ENCODE measurements at places on chromosomes 13 and 19.
A peak's percentile ranks its signal among the peaks of the same experiment; 100 is the strongest.

DNA sequence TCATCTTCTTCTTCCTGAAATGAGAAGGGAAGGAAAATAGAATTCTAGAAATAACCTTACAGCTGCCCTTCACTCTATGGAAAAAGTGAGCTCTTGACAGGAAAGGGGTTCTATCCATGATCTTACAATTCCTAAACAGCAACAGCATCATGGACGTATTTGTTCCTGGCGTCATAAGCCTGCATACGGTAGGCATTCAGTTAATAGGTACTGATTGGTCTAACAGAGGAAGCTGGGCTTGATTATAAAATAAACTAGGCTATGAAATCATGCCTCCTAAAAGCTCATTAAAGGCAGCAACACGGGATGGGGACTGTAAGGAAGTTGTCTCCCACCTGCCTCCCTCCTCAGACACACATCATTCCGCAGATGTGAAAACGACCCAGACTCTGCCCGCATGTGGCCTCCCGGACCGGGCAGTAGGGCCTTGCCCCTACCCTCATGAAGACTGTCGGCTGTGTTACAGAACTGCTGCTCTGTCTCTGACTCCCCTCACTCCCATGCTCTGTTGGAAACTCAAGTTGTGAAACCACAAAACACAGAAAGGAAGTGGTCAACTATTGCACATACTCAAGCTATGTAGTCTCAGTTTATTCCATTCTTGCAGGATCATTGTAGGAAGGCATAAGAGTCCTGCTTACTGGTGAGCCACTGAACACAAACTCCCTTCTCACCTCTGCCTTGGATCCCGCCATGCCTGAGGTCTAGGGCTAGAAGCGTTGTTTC lies 129.8 kb downstream of the DLEU7 start:
- no peak for DNase-seq

DNA sequence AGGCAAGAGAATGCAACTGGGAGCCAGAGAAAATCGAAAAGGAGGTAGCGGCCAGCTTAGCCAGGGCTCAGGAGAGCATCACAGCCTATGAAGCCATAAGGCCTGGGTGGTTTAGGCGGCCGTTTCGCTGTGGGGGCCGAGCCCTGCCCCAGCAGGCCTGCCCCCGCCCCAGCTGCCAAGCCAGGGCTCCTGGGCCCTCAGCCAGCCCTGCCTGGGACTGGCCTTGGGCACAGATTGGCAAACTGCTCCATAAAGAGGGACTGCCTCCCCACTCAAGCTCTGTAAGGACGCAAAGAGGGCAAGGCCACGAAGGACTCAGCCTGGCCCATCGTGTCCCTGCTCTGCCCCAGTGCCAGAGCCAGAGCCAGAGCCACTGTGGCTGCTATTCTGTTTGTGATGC lies 10.2 kb downstream of the ZNF653 start:
- DNase-seq = no peak

GRCh38 chr13:41408746-41409145 lies 48.6 kb upstream of the RGCC start:
- no peak for DNase-seq

- DNase-seq = no peak
Measured at GRCh38 chr13:25190771-25191170, 18.7 kb upstream of the AMER2 start.

- no peak for DNase-seq
Measured at GRCh38 chr19:41616792-41617621, 9.9 kb downstream of the CEACAM4 start.

GRCh38 chr13:75579529-75579928 lies 29.9 kb downstream of the UCHL3 start:
- DNase-seq = no peak

DNA sequence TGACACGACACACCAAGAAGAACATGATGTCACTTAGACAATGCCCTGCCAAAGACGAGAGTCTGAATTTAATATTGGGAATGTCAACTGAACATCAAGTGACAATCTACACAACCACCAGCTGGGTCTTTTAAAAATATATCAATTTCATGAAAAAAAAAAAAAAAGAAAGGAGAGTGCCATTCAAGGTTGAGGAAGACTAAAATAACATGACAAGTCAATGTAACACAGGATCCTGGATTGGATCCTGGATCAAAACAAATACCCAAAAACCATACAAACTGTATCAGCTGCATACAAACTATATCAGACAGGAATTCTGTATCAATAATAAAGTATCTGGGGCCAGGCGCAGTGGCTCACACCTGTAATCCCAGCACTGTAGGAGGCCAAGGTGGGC lies 4.7 kb downstream of the ZNF329 start:
- DNase-seq = no peak

GRCh38 chr19:13302526-13303270 lies 152.5 kb downstream of the IER2 start:
- no peak for DNase-seq

GRCh38 chr13:27556109-27556508 lies 64.2 kb downstream of the LNX2 start:
- DNase-seq = no peak

- no peak for DNase-seq
Measured at GRCh38 chr13:99859178-99860177, 112.1 kb downstream of the ZIC5 start.

DNA sequence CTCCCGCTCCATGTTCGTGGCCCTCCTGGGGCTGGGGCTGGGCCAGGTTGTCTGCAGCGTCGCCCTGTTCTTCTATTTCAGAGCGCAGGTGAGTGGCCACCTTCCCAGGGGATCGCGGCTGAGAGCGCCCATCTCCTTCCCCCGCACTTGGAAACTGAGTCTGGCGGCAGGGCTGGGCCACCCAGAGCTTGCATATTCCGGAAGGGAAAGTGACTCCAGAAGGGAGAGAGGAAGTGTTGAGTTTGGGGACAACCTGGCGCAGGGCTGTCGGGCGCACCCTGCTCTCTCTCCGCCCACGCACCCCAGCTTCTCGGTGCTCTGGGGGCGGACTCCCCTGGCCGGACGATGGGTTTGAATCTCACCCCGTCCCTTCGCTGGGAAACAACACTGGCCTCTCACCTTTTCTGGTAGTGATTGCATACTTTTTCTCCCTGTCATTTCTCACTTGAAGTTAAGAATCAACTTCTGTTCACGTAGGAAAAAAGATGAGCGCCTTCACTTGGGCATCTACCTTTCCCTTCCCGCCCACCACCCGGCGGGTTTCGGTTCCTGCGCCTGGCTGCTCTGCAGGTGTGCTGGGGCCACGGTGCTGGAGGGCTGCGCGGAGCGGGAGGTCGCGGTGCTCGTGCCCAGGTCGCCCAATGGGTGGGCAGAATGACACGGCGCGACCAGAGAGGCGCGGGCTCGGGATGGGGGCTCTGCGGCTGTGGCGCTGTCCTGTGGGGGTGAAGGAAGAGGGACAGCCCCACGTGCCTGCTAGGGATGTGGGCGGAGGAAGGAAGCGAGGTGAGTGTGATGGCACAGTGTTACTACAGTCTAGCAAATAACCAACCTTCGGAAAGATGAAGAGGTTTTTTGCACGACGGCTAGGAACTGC lies 721 bp downstream of the TNFSF11 start:
- peak; percentile 27 for DNase-seq

DNA sequence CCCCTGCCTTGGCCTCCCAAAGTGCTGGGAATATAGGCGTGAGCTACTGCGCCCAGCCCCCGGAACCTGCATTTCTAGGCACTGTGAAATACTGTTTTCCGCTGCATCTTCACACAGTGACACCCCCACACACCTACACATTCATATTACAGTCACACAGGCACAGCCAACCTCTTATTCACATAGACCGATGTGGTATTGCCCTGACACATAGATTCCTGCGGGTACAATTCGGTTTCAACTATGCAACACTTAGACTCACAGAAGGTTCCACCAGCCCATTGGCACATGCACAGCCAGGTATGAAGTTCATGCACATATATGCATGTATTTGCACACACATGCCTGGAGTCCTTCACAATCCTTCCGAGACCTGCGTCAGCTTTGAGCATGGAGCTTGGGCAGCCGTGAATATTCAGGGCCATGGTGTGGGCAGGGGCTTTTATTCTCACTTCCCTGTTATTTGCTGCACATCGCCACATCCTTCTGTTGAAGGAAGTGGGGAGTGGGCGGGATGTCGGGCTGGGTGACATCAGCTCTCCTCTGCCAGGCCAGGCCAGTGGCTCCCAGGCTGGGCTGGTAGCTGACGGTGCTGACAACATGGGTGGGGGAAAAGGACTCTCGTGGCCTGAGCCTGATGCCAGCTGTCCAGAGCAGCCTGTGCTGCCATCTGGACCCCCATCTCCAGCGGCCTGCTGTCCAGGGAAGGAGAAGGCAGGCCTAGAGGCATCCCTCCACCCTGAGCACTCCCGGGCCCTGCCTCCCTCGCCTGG lies 5.4 kb upstream of the CDC37 start:
- DNase-seq = no peak

DNA sequence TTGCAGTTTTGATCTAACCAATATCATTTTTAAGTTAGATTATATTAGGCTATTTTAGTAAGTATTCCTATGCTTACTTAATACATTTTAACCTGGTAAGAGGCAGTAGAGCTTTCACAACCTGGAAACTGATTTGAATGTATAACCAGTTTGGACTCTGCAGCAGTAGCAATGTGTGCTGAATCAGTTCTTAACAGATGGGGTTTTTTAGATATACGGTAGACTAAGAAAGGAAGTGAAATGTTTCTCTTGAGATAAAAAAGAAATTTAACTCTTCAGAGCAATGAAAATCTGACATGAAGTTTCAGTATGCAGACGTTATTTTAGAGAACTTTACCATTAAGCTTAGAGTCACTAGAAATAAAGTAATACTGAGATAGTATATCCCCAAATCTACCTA lies 2.7 kb downstream of the NBEA start:
- no peak for DNase-seq

- DNase-seq = no peak
Measured at GRCh38 chr19:33089010-33089409, 8.0 kb downstream of the GPATCH1 start.

GRCh38 chr13:23455401-23456185 lies 22.1 kb upstream of the SACS start:
- DNase-seq = no peak

GRCh38 chr13:111389621-111390521 lies 69.4 kb downstream of the TEX29 start:
- no peak for DNase-seq

- no peak for DNase-seq
Measured at GRCh38 chr19:1158885-1159448, 15.1 kb downstream of the SBNO2 start.

DNA sequence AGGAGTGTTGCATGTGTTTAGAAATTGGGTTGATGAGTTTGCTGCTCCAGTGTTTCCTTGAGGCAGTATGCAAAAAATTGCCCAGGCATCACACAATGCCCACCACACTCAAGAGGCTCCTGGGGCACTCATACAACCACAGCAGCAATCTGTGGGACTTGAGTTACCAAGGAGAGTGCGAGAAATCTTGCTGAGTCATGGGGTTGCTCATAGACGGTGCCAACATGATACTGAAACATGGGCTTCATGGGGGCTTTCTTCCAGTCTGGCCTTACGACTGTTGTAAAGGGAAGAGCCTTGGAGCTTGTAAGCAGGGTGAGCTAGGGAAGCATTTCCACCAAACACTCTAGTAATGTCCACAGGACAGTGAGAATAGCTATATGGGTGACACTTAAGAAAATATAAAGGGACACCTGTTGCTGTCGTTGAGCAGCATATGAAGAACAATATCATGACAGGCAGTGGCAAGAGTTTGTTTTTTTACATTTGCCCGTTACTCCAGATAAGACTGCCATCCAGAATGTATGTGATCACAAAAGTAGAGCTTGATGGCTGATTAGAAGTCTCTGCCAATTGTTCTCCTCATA lies 1237.4 kb downstream of the UQCRFS1 start:
- DNase-seq = no peak

DNA sequence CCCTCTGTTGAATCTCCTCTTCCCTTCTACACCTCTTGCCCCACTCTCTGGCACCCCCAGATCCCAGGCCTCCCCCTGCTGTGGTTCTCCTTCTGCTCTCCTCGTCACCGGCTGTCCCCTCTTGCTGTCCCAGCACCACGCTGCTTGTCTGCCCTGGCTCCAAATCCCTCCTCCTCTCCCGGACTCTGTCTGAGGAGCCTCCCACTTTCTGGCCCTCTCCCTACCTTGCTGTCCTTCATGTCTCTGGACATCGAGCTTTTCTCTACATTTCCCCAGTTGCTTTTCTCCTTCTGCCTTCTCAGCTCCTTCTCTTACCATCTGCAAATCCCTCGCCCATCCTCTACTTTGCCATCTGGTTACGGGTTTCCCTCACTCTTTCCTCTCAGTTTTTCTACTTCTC lies 1.2 kb downstream of the ZNF347 start:
- DNase-seq = no peak

DNA sequence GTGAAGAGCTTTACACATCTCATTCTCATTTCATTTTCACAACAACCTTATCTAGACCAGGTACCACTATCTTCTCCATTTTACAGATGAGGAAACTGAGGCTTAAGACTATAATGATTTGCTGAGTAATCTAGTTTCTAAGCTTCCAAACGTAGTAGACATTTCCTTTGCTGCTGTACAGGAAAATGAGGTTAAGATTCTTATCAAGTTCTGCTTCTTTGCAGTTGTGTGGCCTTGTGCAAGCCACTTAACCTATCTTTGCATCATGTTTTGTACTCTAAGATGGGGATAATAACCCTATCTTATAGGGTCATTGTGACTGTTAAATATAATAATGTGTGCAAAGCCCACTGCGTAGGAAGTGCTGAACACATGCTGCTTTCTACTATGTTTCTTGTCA lies 307.9 kb downstream of the HS6ST3 start:
- DNase-seq = no peak

GRCh38 chr13:43431841-43432240 lies 354.9 kb downstream of the ENOX1 start:
- DNase-seq = no peak

GRCh38 chr19:1112268-1113029 lies 8.7 kb downstream of the GPX4 start:
- no peak for DNase-seq

DNA sequence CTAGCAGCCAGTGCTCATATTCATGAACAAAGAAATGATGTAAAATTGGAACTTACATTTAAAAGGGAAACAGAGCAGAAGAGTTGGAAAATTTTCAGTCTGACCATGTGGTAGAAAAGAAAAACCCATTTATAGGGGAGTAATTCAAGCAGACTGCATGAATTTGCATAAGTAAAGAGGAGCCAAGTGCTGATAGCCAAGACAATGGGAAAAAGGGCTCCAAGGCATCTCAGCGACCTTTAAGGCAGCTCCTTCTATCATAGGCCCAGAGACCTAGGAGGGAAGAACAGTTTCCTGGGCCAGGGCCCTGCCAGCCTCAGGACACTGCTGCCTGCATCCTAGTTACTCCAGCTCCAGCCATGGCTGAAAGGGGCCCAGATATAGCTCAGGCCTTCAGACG lies 7.5 kb downstream of the DNAJC3 start:
- DNase-seq = no peak

GRCh38 chr19:18377026-18377425 lies 8.9 kb upstream of the GDF15 start:
- no peak for DNase-seq
